ENCODE measurements at places on chromosomes 11 and 22.

GRCh38 chr11:128915149-128915521, 24.0 kb downstream of the KCNJ5 start:
- DNase-seq: peak; percentile 33

DNA sequence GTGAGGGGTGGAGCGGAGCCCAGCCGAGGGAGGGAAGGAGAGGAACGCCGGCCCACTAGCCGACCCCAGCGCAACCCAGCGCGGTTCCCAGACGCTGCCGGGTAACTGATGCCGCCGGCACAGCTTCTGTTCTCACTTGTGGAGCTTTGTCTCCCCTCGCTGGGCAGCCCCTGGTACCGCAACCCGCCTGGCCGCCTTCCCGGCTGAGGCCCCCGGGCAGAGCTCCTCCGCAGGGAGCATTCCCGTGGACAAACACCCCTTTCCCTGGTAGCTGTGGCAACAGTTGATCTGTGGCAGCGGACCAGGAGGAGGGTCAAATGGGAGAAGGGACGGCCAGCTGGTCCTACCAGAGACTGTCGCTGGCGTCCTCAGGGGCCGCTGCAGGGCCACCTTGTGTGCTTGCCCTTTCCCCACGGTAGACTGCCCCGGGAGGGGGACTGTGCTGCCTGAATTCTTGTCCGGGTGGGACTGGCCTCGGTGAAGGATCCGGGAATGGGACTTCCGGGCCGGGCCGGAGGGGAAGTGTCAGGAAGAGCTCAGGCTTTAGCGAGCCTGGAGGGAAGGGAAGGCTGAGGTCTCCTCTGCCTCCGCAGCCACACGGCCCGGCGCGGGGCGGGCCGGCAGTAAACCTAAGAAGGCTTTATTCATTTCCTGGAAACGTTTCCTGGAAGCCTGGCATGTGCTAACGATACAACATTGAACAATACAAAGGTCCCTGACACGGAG, 468.0 kb downstream of the OPCML start:
- DNase-seq: peak; percentile 85

GRCh38 chr11:88282747-88283515, 54.6 kb downstream of the CTSC start:
- no peak for DNase-seq

- DNase-seq: no peak
Observed at GRCh38 chr11:116188350-116188749, 584.4 kb downstream of the BUD13 start.

Data from fibroblast of skin of abdomen (primary cell).